ENCODE measurements at places on chromosomes 12 and 14.

- no peak for DNase-seq
Observed at GRCh38 chr12:78392918-78393317, 471.7 kb upstream of the SYT1 start.

- no peak for DNase-seq
Observed at GRCh38 chr12:116368196-116369194, 91.0 kb upstream of the MED13L start.

DNA sequence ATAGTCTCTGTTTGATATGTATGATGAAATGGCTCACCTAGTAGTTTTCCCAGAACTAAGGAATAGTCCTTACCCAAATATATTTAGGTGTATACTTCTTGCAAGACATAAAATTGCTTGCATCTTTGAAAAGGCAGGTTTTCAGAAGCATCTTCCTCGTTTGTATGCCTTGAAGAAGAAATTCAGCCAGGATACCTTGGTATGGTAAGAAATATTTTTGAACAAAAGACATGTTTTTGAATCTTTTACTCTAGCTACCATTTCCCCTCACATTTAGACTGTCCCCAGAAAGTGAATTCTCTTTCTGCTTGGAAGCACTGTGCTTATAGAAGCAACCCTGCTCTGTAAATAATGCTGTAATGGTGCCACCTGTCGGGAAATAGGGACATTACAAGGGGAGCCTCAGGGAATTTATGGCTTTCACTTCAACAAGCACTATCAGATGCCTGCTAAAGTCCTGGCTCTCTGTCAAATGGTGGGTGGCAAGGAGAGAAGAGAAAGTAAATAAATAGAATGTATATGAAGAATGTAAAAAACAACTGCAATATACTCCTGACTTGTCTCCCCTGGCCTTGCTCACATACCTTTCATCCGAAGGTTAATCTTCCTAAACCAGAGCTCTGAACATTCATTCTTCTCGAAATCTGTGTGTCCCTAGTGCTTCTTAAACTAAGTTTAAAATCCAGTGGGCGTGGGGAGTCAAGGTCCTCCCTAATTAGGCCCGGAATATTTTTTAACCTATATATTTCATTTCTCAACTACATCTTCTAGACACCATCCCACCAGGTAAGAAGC is 6.1 kb downstream of the CCDC184 start:
- DNase-seq = no peak

DNA sequence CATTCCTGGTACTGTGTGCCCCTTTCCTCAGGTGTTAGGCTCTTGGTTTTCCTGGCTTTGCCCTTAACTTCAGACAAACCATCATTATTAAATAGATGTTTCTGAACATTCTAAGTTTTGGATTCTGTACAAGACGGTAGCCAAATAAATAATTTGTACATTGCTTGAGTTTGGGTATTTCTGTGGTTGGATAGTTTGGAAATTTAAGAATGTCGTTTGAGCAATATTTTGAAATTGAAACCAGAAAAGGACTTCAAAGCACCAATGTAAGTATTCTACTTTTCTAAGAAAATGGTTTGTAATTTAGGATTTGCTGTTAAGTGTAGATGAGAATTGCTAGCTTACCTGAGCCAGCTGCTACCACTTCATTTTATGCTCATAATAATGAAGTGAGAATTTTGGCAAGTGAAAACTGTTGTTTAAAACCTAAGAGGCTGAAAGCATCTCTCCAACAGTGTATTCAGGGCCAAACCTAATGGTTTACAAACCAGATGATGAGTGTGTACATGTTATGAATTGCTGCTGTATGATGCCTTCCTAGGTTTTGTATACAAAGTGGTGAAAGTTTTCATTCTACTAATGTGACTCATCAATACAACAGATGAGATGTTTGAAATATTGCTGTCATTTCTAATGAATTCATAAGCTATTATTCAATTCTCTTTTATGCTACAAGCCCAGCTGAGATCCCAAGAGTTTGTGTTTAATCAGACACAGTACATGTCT is 181.5 kb upstream of the PRKD1 start:
- DNase-seq = no peak

- DNase-seq = peak; percentile 87
Observed at GRCh38 chr12:9064815-9065606, 50.7 kb downstream of the A2M start.

- no peak for DNase-seq
Observed at GRCh38 chr14:32710731-32711680, 227.7 kb upstream of the NPAS3 start.

GRCh38 chr12:10372559-10372958 is 17.3 kb downstream of the KLRK1 start:
- DNase-seq = no peak

Measured in left hindlimb (tissue), 1 donor.